ENCODE measurements at places on chromosomes 12 and 14.

GRCh38 chr12:1056390-1056789, 65.4 kb downstream of the ERC1 start:
- DNase-seq, result no peak

DNA sequence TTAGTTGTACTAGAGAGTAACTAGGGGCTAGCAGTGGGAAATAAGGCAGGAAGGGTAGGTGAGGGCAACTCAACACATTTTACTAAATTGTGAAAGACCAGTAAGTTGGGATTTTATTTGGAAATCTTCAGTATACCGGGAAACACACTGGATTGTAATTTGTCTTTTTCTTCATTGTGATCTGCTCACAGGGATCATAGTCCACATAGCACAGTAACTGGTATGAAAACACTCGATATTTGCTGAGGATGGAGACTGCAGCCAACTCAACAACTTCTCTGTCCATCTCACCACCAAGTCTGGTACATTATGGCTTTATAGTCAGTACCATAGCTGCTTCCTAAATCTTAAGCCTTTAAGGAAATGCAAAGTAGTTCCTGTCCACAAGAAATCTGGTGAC, 2.5 kb downstream of the SLIRP start:
- DNase-seq, result no peak

- no peak for DNase-seq
These were observed 20.6 kb downstream of the CNIH1 start for GRCh38 chr14:54420478-54421142.

GRCh38 chr12:12470751-12471306, 91.8 kb downstream of the DUSP16 start:
- DNase-seq, result no peak

GRCh38 chr12:70721656-70722357, 84.6 kb upstream of the PTPRB start:
- DNase-seq, result no peak

DNA sequence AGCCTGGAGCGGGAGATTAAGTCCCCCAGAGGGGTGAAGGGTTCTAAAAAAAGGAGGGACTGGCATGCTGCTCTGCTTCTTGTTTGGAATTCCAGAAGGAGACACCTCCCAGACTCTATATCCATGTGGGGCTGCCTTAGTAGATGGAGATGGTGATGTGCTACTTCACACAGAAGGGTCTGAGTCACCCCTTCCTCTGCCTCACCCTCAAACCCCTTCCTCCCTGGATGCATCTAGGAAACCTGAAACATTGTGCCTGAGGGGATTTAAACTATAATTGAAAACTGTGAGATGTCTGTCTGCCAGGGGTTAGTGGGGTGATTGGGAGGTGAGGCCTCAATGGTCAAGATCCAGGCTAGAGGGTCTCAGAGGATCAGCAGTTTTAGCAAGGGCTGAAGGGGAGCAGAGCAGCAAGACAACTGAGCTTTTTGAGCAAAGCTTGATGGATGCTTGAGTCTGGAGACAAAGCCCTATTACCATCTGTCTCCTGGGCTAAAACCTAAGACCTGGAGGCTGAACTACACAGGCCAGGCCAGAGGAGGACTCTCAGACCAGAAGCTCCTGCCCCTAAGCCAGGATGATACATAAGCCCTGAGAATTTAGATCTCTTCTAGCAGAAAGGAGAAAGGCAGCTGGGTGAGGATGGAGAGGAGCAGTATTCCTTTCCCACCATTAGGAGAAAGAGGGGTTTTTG, 314.7 kb upstream of the ATP2B1 start:
- DNase-seq, result no peak

All from right renal cortex interstitium (tissue), 3 donors.